ENCODE measurements at places on chromosomes 1 and 21.

DNA sequence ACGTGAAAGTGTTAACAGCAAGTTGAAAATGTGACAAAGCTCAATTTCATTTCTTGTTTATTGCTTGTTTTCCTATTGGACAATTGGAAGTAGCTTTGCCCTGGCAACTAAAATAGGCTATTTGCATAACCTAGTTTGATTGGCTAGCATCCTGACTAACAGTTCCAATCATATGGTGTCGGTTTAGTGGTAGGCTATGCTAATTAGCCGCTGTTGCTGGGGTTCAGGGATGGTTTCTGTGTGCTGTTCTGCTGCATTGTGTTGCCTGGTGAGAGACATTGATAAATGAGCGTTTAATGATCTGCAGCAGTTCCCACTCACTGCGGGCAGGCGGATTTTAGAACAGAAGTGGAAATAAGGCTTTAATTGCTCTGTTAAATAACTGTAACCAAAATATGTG is 68.5 kb downstream of the DYRK1A start:
- DNase-seq = no peak

GRCh38 chr1:25944986-25945385 is 38.8 kb upstream of the STMN1 start:
- DNase-seq = no peak

DNA sequence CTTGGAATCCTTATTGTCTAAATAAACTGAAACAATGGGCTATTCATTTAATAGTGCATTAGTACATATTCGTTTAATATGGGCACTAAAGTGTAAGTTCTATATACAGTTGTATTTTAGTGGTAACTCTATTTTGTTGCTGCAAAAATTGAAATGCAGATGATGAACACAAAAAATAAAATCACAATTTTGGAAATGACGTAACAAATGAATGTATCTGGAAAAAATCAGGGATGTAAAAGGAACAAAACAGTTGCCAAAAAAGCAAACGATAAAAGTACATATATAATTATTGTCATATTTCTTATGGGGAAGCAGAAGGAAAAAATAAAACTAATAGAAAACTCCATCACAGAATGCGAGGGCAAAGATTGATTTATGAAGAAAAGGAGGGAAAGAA is 254.9 kb downstream of the RYR2 start:
- no peak for DNase-seq

GRCh38 chr21:44845418-44846223 is 27.8 kb upstream of the SUMO3 start:
- DNase-seq = peak; percentile 28

GRCh38 chr1:161849518-161849917 is 83.4 kb downstream of the ATF6 start:
- DNase-seq = no peak

DNA sequence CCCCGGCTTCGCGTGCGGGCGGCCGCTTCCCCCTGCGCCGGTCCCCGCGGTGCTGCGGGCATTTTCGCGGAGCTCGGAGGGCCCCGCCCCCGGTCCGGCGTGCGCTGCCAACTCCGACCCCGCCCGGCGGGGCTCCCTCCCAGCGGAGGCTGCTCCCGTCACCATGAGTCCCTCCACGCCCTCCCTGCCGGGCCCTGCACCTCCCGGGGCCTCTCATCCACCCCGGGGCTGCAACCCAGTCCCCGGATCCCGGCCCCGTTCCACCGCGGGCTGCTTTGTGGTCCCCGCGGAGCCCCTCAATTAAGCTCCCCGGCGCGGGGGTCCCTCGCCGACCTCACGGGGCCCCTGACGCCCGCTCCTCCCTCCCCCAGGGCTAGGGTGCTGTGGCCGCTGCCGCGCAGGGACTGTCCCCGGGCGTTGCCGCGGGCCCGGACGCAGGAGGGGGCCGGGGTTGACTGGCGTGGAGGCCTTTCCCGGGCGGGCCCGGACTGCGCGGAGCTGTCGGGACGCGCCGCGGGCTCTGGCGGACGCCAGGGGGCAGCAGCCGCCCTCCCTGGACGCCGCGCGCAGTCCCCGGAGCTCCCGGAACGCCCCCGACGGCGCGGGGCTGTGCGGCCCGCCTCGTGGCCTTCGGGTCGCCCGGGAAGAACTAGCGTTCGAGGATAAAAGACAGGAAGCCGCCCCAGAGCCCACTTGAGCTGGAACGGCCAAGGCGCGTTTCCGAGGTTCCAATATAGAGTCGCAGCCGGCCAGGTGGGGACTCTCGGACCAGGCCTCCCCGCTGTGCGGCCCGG is 159.2 kb downstream of the RUNX1 start:
- DNase-seq = peak; percentile 55

DNA sequence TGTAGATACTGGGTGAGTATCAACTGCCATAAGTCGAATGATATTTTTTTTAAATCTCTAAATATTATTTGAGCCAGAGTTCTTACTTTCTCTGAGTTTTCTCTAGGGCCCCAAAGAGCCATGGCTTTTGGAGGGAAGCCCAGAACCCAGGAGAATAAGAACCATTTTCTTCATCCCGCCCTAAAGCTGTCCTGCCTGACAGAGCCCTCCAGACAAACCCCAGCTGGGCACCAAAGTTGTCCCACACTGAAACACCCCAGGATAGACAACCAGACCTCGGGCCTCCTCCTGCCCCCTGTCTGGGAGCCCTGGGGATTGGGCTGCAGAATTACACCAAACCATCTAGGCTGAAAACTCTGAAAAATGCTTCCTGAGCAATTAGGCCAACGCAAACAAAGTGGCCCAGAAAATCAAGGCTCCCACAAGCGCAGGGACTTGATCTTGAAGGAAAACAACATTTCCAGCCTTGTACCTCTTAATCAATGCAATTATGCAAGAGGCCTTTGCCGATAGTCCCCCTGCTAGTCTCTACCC is 113.1 kb downstream of the RRAGC start:
- DNase-seq = no peak

DNA sequence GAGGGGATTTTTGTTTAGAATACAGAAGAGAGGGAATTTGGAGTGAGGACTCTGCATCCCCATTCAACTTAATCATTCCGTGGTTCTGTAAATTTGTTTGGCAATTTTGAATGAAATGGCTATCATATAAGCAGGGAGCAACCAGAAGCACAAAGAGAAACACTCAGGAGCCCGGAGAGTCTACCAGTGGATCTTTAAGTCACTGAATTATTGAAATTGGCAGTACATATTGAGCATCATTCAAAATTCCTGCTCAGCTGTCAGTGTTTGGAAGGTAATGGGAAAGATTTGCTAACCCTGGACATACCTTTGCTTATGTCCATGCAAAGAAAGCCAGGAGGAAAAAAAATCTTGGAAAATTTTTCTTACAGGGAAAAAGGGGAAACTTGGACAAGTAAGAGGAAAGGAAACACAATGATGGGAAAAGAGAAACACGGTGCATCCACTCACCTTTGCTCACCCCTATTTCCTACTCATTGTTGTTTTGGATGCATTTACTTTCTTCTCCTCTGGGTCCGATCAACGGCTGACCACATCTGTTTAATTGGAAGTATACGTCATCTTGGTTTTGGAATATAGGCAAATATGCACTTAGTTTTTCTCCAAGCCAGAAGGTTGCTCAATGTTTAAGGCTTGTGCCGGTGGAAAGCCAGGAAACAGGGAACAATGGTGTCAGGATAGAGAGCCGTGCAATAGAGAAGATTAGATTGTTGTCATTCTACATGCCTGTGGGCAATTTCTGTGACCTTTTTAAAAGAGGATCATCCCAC is 243.0 kb upstream of the LYPLAL1 start:
- no peak for DNase-seq

DNA sequence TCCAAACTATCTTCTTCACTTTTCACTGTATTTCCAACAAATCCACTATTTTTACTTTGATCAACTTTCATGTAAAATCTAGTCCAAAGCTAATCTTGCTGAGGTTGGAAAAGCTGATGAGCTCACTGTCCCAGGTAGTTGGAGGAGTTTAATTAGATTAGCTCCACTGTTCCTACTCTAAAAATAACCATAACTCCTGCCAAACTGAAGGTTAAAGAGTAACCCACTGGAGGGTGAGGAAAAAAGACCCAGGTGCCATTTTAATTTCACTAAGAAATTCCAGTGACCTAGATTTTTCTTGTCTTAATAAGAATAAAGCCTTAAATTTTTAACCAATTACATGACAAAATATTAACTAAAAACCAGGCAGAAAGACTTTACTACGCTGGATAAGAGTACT is 15.3 kb downstream of the DCAF8 start:
- DNase-seq = no peak

DNA sequence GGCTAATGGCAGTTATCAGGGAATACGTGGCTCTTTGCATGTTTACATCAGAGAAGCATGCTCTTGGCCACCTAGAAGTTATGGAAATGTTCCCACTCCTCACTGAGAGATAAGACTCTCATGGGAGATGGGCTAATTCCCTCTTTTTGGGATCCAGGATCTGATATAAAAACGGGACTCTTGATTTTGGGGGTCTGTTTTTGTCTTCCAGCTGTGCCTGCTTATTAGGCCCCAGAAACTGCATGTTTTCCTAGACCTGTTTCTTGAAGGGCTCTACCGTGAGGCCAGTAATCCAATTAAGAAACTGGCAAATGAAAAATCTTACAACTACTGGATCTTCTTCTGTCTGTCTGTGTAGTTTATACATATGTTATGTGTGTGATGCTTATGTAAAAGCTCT is 47.0 kb upstream of the PTCH2 start:
- DNase-seq = no peak

- no peak for DNase-seq
Measured at GRCh38 chr1:106975944-106976343, 80.5 kb upstream of the PRMT6 start.

DNA sequence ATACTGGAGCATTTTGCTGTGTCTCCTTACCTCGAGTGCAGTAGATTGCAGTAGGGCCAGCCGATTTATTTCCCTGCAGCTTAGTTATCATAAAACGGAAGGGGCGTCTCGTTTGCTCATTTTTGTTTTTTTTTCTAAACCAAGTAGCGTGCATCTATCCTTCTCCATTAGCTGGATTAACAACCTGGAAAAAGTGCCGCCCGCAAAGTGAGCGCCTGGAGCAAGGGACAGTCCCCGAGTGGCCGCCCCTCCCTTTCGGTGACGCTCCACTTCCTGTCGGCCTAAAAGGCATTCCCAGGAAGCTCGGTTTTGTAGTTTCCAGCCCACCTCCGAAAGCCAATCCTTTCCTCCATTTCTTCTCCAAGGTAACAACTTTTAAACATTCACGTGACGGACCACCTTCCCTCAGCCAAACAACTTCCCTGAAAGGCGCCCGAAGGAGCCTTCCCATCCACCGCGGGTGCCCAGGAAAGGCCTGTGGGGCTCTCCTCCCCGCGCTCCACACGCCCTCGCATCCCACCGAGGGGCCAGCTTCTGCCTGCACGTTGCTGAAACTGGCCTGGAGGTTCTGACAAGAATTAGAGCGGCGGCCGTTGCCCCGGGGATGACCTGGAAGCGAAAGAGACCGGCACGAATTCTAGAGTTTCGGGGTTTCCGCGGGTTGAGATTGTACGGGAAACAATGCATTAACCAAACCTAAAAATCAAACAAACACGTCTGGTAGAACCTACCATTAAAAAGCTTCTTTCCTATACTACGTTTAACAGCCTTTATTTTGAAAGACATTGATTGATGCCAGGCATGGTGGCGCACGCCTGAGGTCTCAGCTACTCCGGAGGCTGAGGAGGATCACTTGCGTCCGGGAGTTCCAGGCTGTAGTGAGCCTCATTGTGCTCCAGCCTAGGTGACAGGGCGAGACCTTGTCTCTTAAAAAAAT is at the start of gene EXTL2:
EXTL2 (minus strand) TSS at position 240 of the 937 bp plus-strand sequence. CDS start 6,085 bp downstream, outside the sequence.
- peak; percentile 33 for DNase-seq
